ENCODE measurements at places on chromosomes 6 and 20. TPM values are rescaled to one million over a fixed set of nuclear protein-coding genes. Genes with fewer than 3 reads are reported as not detected.

DNA sequence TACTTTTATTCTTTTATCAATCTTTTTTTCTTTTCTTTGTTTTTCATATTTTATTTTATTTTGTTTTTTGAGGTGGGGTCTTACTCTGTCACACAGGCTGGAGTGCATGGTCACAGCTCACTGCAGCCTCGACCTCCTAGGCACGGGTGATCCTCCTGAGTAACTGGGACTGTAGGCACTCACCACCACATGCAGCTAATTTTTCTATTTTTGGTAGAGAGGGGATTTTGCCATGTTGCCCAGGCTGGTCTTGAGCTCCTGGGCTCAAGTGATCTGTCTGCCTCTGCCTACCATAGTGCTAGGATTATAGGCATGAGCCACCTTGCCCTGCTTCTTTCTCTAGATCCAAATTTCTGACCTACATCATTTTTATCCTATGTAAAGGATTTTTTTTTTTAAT, 153.2 kb downstream of the CDKAL1 start:
- H3K27ac ChIP-seq, result no peak overlapping the region
- no peak for DNase-seq
- no peaks in the 10 kb centered on the region for H3K27me3 ChIP-seq

- DNase-seq, result no peak
- H3K27ac ChIP-seq, result no peak overlapping the region
- no peak overlapping the region for H3K4me3 ChIP-seq
- H3K4me1 ChIP-seq, result no peaks in the 10 kb centered on the region
- H3K27me3 ChIP-seq, result no peaks in the 10 kb centered on the region
Measured at GRCh38 chr20:20915844-20916243, 190.3 kb downstream of the LINC00237 start.

GRCh38 chr6:7269816-7270215, 43.2 kb downstream of the SSR1 start:
- no peaks in the 10 kb centered on the region for H3K27me3 ChIP-seq
- H3K4me1 ChIP-seq, result no peaks in the 10 kb centered on the region
- H3K36me3 ChIP-seq, result no peaks in the 10 kb centered on the region
- DNase-seq, result no peak

GRCh38 chr6:2178125-2178524, 67.3 kb downstream of the GMDS start:
- no peak overlapping the region for H3K27ac ChIP-seq
- no peaks in the 10 kb centered on the region for H3K27me3 ChIP-seq
- no peaks in the 10 kb centered on the region for H3K36me3 ChIP-seq
- H3K4me1 ChIP-seq, result no peaks in the 10 kb centered on the region
- no peak overlapping the region for H3K4me3 ChIP-seq
- no peak for DNase-seq

GRCh38 chr6:43246301-43247113, 3.2 kb downstream of the TTBK1 start:
- H3K27ac ChIP-seq, result no peak overlapping the region
- H3K27me3 ChIP-seq, result peaks cover 23% of the 10 kb centered on the region
- peak overlapping the region; percentile 43 for H3K4me3 ChIP-seq
- DNase-seq, result peak; percentile 39
- H3K36me3 ChIP-seq, result no peaks in the 10 kb centered on the region

DNA sequence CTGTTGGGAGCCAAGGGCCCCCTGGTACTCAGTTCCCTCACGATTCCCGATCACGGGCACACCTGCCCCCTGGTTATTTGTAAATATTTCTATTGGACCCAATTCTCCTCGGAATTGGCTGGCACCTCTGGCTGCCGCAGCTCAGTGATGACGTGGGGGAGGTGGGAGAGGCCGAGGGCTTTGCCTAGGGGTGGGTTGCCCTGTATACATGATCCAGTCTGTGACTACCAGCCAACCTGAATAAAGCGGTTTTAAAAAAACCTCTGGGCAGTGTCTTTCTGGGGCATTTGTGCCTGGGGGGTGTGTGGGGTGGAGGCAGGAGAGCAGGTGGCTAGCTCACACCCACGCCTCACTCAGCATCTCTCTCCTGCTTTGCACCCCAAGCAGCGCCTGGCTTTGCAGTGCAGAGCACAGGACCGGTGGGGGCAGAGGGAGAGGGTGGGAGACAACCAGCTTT, 42.2 kb downstream of the VSTM2L start:
- no peak overlapping the region for H3K27ac ChIP-seq
- no peaks in the 10 kb centered on the region for H3K27me3 ChIP-seq
- H3K4me3 ChIP-seq, result no peak overlapping the region
- DNase-seq, result peak; percentile 24

- no peaks in the 10 kb centered on the region for H3K36me3 ChIP-seq
- no peaks in the 10 kb centered on the region for H3K27me3 ChIP-seq
- H3K27ac ChIP-seq, result no peak overlapping the region
Measured at GRCh38 chr6:94548201-94548600, 1029.1 kb upstream of the MANEA start.

GRCh38 chr6:92587525-92587924, 831.8 kb downstream of the EPHA7 start:
- DNase-seq, result no peak
- H3K4me1 ChIP-seq, result 0 out of 2 replicates have a peak, but pooled peaks cover 2% of the 10 kb centered on the region
- H3K36me3 ChIP-seq, result no peaks in the 10 kb centered on the region
- no peaks in the 10 kb centered on the region for H3K27me3 ChIP-seq

- no peaks in the 10 kb centered on the region for H3K4me1 ChIP-seq
- no peaks in the 10 kb centered on the region for H3K27me3 ChIP-seq
- DNase-seq, result no peak
- no peak overlapping the region for H3K27ac ChIP-seq
Measured at GRCh38 chr6:140237251-140237650, 862.8 kb upstream of the CITED2 start.

GRCh38 chr20:45047581-45048119, 53.3 kb downstream of the KCNS1 start:
- H3K4me3 ChIP-seq, result no peak overlapping the region
- H3K27me3 ChIP-seq, result no peaks in the 10 kb centered on the region
- no peak for DNase-seq

- no peaks in the 10 kb centered on the region for H3K27me3 ChIP-seq
- H3K4me1 ChIP-seq, result no peaks in the 10 kb centered on the region
- no peak overlapping the region for H3K4me3 ChIP-seq
Measured at GRCh38 chr6:21826023-21826422, 232.5 kb downstream of the SOX4 start.

SNRPB2 gene
- total RNA-seq, result 161 TPM

TRERF1 gene
- 1.3 TPM for total RNA-seq

SLC26A8 gene
- not detected for total RNA-seq

ABHD16B gene
- not detected for total RNA-seq

UST gene
- total RNA-seq, result 28.9 TPM

RGS17 gene
- total RNA-seq, result 15.5 TPM

TP53TG5 gene
- total RNA-seq, result not detected

POM121L2 gene
- total RNA-seq, result not detected

PRDM13 gene
- not detected for total RNA-seq

BMP6 gene
- 2.2 TPM for total RNA-seq

SRSF12 gene
- total RNA-seq, result 8.3 TPM
